ENCODE measurements at places on chromosomes 12 and 14.

GRCh38 chr12:67068204-67068731 is 200.9 kb upstream of the CAND1 start:
- DNase-seq = no peak

DNA sequence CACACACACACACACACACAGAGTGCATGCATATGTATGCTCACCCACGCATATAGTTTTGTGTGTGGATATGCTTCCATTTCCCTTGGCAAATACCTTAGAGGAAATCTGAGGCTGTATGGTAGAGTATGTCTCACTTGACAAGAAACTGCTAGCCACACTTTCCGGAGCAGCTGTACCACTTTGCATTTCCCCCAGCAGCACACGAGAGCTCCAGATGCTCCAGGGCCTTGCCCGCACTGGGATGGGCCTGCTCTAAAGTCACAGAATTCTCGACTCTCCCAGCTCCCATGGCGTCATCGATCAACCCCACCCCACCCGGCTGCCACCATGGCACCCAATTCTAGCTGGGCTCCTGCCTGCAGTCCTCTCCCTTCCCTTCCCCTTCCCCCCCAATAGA is 21.9 kb downstream of the CLMN start:
- DNase-seq = no peak

- no peak for DNase-seq
Observed at GRCh38 chr12:48175613-48176416, 7.6 kb upstream of the CCDC184 start.

DNA sequence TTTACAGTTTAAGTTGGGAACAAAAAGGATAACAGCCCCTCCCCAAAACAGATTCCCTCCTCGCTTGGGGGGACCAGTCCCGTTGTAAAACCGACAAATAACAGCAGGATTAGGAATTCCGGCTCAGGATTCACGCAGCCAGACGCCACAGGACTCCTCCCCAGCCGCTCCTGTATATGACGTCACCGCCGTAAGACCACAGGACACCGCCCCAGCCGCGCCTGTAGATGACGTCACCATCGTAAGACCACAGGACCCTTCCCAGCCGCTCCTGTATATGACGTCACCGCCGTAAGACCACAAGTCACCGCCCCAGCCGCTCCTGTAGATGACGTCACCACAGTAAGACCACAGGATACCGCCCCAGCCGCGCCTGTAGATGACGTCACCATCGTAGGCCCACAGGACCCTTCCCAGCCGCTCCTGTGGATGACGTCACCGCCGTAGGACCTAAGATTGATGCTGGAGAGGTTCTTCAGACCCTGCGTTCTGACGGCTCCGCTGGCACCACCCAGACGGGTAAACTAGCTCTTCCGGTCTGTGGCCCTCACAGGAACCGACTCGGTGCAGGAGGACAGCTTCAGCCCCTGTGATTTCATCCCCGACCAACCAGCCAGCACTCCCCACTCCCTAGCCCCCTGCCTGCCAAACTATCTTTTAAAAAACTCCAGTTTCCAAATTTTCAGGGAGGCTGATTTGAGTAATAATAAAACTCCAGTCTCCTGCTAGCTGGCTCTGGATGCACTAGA is 43.9 kb upstream of the FBRSL1 start:
- peak; percentile 76 for DNase-seq

DNA sequence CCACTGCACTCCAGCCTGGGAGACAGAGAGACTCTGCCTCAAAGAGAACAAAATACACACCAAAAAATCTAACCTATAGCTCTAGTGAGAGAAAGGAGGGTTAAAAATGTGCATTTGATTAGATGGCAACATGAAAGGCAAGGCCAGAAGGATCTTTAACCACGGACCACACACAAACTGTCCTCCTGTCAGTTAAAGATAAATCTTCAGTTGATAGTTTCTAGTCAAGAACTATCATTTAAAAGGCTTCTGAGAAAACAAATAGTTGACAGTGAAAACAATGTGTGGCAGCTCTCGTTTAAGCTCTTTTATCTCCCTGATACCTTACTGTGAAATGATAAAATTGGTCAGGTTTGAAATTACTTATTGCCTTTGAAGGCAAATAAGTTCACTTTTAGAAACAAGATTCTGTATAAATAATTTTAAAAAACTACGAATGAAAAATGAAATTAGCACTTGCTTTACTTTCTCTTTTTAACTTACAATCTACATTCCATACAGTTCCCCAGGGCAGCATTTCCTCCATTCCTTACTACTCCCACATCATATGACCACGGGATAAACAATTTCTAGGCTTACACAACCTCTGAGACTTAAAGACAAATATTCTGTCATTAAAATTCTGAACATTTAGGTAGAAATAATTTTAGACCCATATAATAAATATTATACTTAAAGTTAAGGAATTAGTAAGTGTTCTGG is 71.4 kb upstream of the GNPNAT1 start:
- no peak for DNase-seq

DNA sequence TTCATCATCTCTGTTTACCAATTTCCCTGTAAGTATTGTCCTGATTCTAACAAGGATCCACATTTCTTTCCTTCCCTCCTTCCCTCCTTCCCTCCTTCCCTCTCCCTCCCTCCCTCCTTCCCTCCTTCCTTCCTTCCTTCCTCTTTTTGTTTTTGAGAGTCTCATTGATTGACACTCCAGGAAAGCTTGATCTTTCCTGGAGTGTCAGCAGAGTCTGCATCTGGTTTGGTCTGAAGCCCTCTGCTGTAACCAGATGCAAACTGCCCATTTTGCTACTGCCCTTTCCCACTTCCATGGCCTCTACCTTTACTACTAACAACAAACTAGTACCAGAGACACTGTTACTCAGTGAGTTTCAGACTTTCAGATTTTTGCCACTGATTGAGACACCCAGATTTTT is 14.4 kb upstream of the OR6C65 start:
- DNase-seq = no peak

GRCh38 chr12:116502141-116502725 is 56.9 kb upstream of the MAP1LC3B2 start:
- no peak for DNase-seq

- no peak for DNase-seq
Observed at GRCh38 chr12:126051611-126052107, 986.4 kb downstream of the AACS start.

DNA sequence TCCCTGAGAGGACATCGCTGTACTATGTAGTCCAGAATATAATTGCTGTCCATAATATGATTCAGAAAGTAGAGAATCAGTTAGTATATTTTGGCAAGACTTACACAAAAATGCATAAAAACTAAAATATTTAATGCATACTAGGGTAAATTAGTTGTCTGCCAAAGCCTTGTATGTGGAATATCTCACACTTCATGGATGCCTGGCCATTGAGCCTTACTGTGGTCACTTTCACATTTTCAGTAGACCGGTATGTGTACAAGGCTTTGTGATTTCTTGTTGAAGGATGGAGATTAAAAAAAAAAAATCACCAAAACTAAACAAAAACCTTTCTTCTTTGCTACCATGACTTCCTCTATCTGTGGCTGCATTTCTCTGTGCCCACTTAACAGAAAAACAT is 197.3 kb upstream of the DDHD1 start:
- DNase-seq = no peak

DNA sequence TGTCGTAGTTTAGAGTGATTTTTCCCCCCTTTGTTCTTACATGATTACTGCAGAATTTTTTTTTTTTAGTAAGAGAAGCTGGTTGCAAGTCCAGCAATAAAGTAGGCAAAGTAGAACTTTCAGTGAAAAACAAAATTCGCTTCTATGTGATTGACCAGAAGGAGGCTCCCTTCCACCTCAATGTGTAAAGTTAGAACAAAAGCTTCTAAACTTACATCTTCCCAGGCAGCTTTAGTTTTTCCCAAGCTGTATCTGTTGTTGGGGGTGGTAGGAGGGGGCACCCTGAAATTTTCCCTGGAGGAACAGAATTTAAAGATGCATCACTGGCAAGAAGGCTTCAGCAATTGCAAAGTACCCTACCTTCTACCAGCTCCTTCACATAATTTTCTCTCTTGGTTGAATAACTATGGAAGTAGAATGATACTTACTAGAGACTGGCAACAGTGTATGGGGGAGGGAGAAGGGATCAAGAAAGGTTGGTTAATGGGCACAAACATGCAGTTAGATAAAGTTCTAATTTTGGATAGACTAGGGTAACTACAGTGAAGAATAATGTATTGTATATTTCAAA is 87.3 kb upstream of the E2F7 start:
- DNase-seq = no peak

GRCh38 chr12:98601924-98602323 is 8.4 kb downstream of the SLC25A3 start:
- DNase-seq = no peak

DNA sequence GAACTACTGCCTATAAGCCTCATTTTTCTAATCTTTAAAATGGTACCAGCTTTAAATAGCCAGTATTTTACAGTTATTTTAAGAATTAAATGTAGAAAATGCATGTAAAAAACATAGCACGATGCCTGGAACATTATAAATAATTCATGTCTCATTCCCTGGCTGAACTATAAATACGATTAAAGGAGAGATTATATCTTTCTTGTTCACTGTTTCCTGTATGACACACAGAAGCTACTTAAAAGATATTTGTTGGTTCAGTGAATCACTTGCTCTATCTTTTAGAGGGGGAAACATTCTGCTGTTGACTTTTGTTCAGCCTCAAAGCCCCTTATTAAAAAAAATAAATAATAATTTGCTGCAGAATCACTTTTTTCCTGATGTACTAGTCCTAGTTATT is 406.9 kb downstream of the LRFN5 start:
- no peak for DNase-seq

Data from CD4-positive, alpha-beta T cell (primary cell).